ENCODE measurements at places on chromosomes 5 and 9. TPM values are rescaled to one million over a fixed set of nuclear protein-coding genes. Genes with fewer than 3 reads are reported as not detected.

- DNase-seq, result no peak
Measured at GRCh38 chr9:4549751-4550295, 59.6 kb downstream of the SLC1A1 start.

DNA sequence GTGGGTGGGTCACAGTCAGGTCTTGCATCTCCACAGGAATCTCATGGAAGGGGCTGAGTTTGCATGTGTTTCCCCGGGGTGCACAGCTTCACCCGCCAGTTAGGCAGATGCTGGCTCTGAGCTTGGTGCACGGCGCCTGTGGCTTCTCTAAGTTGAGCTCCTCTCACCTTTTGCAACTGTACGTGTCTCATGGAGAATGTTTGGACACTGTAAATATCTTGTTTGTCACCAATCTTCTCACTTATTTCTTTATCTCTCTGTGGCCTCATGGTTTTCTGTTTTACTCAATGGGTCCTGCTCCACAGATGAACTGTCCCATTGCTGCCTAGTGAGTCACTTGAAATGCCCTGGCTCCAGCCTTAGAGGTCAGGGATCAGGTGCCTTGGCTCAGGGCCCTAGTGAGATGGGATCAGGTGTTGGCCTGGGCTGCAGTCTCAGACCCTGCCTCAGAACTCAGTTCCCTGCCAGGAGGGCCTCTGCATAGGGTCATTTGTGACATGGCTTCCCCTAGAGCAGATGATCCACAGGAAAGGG lies 61.6 kb downstream of the WNK2 start:
- DNase-seq, result no peak

DNA sequence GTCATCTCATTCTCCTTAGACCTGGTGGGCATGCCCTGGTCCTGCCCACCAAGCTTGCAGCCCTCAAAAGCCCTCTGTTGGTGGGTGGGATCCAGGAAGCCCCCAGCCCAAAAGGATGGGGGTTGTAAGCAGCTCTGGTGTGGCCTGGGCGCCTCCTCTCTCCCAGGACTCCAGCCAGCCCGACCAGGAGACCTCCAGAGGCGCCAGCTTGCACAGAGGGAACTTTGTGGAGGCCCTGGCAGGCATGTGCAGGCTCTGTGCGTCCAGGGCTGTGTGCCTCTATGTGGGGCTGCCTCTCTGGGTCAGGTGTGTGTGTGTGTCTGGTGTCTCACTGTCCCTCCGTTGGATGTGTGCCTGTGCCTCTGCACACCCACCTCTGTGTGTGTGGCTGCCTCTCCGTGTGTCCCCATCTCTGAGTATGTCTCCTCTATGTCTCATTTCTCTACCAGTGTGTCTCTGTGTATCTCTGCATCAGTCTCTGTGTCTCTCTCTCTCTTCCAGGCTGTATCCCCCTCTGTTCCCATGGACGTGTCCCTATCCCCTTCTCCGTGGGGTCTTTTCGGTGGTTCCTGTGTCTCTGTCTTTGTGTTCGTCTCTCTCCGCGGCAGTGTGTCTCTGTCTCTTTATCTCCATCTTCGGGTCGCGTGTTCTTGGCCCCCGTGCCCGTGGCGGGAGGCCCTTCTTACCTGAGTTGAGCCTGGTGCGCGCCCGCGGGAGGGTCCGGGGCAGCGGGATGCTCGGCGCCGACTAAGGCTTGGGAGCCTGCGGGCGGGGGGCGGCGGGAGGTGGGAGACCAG lies 501 bp downstream of the ENHO start:
- DNase-seq, result no peak

The DMGDH gene
- polyA plus RNA-seq, result not detected

- no peak for DNase-seq
Measured at GRCh38 chr5:145247745-145248040, 587.4 kb downstream of the PRELID2 start.

DNA sequence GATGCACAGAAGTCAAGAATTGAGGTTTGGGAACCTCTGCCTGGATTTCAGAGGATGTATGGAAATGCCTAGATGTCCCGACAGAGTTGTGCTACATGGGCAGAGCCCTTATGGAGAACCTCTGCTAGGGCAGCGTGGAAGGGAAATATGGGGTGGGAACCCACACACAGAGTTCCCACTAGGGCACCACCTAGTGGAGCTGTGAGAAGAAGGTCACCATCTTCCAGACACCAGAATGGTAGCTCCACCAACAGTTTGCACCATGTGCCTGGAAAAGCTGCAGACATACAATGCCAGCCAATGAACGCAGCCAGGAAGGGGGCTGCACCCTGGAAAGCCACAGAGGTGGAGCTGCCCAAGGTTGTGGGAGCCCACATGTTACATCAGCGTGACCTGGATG lies 104.5 kb downstream of the STK32A start:
- no peak for DNase-seq

DNA sequence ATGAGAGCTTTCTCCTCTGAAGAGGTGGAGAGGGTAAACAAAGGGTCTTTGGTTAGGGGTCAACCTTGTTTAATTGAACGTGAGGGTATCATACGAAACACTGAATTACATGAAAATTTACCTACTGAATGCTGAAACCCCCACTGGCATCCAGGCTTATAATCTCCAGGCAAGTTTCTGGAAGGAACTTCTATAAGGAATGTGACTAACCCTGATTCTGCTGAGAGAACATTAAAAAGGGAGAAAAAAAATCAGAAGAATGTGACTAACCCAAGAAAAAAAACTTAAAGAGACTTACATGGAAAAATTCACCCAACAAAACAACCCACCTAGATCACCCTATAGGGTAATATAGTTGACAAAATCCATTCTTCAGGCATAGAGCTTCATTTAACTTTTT lies 55.5 kb downstream of the APC start:
- no peak for DNase-seq

The ZNG1C gene
- polyA plus RNA-seq, result 25.7 TPM

DNA sequence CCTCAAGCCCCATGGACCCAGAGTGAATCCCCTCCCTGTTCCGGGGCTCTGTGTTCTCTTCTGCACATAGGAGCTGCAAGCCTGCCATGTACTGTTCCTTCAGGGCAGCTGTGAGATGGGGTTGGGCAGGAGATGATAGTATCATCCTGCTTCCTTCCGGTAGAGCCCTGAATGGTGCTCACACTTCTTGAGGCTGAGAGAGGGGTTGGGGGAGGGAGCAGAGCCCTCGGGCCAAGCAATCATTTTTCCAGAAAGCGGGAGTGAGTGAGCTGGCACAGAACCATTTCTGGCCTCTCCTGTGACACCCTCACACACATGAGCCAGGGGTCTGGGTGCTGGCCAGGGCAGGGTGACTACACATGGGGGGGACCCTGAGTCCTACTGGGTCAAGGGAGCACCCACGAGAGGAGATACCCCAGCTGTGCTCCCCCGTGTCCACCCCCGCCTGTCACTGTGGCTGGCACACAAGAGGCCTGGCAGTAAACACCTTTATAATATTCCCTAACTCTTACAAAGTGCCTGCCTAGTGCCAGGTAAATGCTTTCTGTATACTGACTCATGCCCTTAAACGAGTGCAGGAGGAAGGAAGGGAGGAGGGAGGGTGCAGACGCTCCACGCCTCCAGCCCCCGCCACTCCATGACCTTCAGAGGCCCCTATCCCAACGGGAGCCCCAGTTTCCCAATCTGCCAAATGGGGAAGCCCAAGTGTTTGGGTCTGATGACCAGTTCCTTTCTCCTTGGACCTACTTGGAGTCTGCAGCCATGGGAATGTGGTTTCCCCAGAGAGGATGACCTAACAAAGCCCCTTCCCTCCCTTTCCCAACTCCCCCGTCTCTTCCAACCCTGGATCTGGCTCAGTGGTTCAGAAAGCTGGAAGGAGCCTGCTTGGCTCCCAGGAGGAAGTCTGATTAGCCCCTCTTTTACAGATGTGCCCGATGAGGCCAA lies 15.5 kb downstream of the AKNA start:
- DNase-seq, result no peak

The ELOVL7 gene
- 21.8 TPM for polyA plus RNA-seq

GRCh38 chr5:56270058-56270457 lies 36.9 kb upstream of the ANKRD55 start:
- DNase-seq, result no peak

GRCh38 chr9:2087500-2088313 lies 72.6 kb downstream of the SMARCA2 start:
- peak; percentile 48 for DNase-seq

DNA sequence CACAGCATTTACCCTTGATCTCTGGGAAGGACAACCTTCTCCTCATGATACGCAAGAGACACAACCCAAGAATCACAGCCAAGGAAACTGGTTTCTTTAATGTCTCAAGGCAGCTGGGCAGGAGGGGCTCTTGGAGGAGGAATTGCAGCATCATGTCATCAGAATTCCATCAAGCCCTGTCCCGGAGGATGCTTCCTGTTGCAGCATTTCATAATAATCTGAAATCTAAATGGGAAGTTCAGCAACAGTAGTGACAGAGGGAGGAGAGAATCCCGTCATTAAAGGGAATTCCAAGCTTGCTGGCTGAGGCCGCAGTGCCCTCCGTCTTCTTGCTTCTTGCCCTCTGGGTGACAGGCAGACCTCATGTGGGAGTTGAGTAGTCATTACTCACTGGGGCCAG lies 192.7 kb downstream of the TENT4A start:
- no peak for DNase-seq

Measured in small intestine (tissue), 16 donors.